ENCODE measurements at places on chromosomes 1 and 21. TPM values are rescaled to one million over a fixed set of nuclear protein-coding genes. Genes with fewer than 3 reads are reported as not detected.

TINAGL1 gene
- polyA plus RNA-seq = 45.5 TPM

GPR157 gene
- 0.98 TPM for polyA plus RNA-seq

DYNLT4 gene
- not detected for polyA plus RNA-seq

MIXL1 gene
- polyA plus RNA-seq = 0.45 TPM

CFAP45 gene
- polyA plus RNA-seq = 4.7 TPM

IGSF21 gene
- polyA plus RNA-seq = 0.24 TPM

S1PR1 gene
- 22.0 TPM for polyA plus RNA-seq

OR2T27 gene
- not detected for polyA plus RNA-seq

GBP7 gene
- 0.20 TPM for polyA plus RNA-seq

FCGR3A gene
- polyA plus RNA-seq = 1.8 TPM

ZBTB37 gene
- 13.7 TPM for polyA plus RNA-seq

LY9 gene
- polyA plus RNA-seq = 0.07 TPM

ZBTB8A gene
- polyA plus RNA-seq = 18.5 TPM

FMO4 gene
- 26.0 TPM for polyA plus RNA-seq

RGL1 gene
- 44.1 TPM for polyA plus RNA-seq

CRYZ gene
- 161 TPM for polyA plus RNA-seq

RNF19B gene
- 19.9 TPM for polyA plus RNA-seq

NPR1 gene
- polyA plus RNA-seq = 72.5 TPM

ANKRD65 gene
- 9.0 TPM for polyA plus RNA-seq

CRYBG2 gene
- 0.83 TPM for polyA plus RNA-seq

OR2T35 gene
- not detected for polyA plus RNA-seq

TGFB2 gene
- 14.2 TPM for polyA plus RNA-seq

S100A9 gene
- 20.4 TPM for polyA plus RNA-seq

IFNAR1 gene
- 38.3 TPM for polyA plus RNA-seq
